ENCODE measurements at places on chromosomes 16 and 17.
A peak's percentile ranks its signal among the peaks of the same experiment; 100 is the strongest.

DNA sequence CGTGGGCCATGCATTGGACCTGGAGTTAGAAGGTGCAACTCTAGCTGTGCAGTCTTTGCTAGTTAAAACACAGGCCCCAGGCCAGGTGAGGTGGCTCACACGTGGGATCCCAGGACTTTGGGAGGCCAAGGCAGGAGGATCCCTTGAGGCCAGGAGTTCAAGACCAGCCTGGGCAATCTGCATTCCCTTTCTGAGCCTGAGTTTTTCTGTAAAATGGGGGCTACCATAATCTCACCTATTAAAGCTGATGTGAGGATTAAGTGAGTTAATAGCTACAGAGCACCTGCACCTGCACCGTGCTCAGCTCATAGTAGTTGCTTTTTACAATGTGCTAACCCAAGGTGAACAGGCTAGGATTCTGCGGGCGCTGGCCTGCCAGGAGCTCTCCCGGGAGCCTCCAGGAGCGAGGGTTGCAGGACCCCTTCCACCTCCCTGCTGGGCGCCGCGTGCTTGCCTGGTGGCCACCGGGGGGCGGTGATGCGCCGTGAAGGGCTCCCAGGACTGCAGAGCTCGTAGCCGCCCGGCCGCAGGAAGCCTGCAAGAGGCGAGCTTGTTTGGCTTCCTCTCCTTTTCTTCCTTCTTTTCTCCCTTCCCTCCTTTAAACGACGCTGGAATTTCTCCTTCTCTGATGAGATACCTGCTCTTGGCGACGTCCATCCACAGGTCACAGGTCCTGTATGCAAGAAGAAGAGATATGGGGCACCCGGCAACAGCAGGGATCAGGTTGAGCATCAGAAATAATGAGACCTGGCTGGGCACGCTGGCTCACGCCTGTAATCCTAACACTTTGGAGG is 51.3 kb downstream of the ZFP90 start:
- no peak for DNase-seq

GRCh38 chr17:75364078-75364477 is 41.4 kb downstream of the GRB2 start:
- peak; percentile 49 for DNase-seq

GRCh38 chr17:60231234-60231633 is 81.5 kb downstream of the CA4 start:
- no peak for DNase-seq

- DNase-seq, result no peak
Measured at GRCh38 chr17:43800736-43801135, 20.5 kb downstream of the CFAP97D1 start.

Measured in amniotic stem cell (primary cell).